ENCODE measurements at places on chromosomes 6 and 20.
A peak's percentile ranks its signal among the peaks of the same experiment; 100 is the strongest.

GRCh38 chr20:1702328-1702727 lies 44.7 kb upstream of the SIRPG start:
- no peak for DNase-seq

DNA sequence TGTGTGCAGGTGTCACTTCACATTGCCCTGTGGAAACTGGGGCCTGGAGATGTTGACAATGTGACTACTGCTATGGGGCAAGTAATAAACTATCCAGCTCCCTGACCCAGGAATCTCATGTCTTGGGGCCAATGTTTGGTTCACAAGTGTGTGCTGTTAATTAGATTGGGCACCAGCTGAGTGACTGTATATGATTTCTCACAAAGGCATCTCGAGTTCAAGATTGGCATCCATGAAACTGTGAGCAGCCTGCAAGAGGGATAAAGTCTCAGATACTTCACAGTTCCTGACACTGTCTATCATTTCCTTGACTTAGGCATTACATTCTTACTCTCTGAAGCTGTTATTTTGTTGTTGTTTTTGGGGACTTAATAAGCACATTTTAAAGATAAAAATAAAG lies 264.0 kb downstream of the PRKN start:
- no peak for DNase-seq

DNA sequence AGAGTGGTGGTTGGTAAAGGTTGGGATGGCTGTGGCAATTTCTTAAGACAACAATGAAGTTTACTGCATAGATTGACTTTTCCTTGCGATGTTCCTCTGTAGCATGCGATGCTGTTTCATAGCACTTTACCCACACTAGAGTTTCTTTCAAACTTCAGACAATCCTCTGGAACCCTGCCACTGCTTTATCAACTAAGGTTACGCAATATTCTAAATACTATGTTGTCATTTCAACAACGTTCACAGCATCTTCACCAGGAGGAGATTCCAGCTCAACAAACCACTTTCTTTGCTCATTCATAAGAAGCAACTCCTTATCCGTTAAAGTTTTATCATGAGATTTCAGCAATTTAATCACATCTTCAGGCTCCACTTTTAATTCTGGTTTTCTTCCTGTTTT lies 161.2 kb upstream of the NRSN1 start:
- DNase-seq = no peak

DNA sequence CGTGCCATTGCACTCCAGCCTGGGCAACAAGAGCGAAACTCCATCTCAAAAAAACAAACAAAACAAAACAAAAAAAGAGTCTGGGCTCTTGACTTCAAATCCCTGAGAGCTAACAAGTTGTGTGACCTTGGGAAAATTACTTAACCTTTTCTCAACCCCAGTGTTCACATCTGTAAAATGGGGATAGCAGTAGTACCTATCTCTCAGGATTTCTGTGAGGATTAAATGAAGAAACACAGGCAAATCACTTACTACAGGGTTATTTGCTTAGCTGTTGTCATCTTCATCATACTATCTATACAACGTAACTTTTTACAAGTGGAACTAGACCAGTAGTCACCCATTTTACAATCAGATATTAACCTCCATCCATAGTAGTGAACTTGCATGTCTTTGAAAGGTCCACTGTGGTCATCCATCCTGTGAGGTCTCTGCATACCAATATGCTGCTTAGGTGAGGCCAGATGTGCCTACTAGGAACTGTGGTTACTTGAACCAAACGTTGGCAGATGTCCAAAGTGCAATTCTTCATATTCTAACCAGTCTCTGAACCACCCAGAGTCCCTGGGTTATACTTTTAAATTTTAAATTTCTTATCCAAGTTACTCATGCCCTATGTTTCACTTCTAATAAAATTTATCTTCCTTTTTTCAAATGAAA lies 128.9 kb upstream of the BEND3 start:
- DNase-seq = no peak

- DNase-seq = no peak
These were observed 52.5 kb upstream of the SLC22A23 start for GRCh38 chr6:3509336-3509735.

DNA sequence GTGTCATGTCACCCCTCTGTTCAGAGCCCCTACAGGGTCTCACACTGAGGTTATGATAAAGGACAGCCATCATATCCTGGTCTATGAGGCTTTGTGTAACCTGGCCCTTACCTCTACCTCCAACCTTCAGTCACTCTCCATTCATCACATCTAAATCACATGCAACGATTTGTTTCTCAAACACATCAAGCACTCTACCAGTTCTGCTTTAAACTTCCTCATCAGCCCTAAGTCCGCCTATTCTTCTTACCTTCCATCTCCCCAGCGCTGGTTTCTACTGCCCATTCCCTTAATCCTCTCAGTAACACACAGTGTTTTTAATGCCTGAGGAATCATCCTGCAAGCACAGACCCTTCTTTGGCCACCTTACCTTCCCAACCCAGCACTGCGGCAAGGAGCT lies 17.9 kb upstream of the BACH2 start:
- no peak for DNase-seq

- DNase-seq = no peak
These were observed 17.4 kb downstream of the HSF2 start for GRCh38 chr6:122416825-122417224.

GRCh38 chr6:73969971-73970970 lies 274.3 kb downstream of the CD109 start:
- peak; percentile 9 for DNase-seq

DNA sequence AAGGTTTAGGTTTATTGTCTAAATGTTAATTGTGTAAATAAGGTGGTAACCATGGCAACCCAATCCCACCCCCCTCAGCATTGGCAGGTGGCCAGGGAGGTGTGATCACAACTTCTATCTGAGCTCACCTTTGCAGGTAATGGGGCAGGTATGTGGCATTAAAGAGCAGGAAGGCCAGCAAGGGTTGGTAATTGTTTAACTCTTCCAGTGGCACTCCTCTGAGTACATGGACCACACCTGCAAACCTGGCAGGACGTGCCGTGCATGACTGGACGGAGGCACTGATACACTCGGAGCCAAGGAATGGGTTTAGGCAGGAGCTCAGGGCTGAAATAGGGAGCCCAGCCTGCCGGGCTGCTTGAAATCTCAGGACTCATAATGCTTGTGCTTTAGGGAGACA lies 107.0 kb upstream of the BMP2 start:
- DNase-seq = no peak

DNA sequence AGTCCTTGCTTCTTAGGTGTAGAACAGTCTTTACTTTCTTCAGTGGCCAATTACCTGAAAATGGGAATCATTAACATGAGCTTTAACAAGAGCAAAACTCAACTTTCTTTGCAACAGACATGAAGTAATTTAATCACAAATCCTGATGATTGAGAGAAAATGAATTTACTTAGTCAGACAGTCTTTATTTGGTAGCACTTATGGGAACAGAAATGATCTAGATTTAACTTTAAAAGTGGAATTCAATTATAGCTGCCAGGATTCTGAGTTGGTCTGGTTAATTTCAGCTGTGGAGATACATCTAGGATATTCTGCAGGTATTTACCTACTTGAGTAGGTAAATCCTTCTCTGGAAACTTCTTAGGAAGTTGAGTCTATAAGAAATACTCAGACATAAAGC lies 444.3 kb upstream of the PLCB4 start:
- DNase-seq = no peak

DNA sequence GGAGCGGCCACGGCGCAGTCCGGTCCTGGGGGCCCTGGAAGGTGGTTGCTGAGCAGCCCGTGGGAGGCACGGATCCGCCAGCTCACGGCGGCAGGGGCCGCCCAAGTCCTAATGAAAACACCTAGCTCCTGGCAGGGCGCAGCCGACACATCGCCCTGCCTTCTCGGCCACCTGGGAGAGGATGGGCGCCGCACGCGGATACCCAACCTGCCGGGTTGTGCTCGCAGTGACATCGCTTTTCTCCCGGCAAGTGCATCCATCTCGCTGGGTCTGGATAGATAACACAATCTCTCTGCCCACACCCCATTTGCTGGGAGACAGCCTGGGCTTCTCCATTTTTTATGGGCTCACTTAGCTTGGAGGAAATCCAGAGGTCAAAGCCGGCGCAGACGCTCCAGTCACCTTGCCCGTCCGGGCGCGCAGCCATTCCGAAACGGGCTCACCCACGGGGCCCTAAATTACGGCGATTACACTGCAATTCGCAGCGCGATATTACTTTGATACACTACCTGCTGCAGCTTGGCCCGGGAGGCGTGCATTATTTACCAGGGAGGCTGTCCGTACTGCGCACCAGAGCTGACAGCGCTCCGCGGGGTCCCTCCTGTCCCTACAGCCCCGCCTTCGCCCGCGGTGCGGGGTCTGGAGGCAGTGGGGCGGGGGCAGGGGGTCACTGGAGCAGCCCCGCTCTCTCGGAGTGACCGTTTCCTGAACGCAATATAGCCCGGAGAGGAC lies 36.2 kb upstream of the CCDC167 start:
- DNase-seq = peak; percentile 45
